Bronchial epithelial cell (primary cell): ENCODE measurements at places on chromosomes 1 and 21.

GRCh38 chr21:29315131-29315749 is 16.5 kb downstream of the BACH1 start:
- DNase-seq: no peak

DNA sequence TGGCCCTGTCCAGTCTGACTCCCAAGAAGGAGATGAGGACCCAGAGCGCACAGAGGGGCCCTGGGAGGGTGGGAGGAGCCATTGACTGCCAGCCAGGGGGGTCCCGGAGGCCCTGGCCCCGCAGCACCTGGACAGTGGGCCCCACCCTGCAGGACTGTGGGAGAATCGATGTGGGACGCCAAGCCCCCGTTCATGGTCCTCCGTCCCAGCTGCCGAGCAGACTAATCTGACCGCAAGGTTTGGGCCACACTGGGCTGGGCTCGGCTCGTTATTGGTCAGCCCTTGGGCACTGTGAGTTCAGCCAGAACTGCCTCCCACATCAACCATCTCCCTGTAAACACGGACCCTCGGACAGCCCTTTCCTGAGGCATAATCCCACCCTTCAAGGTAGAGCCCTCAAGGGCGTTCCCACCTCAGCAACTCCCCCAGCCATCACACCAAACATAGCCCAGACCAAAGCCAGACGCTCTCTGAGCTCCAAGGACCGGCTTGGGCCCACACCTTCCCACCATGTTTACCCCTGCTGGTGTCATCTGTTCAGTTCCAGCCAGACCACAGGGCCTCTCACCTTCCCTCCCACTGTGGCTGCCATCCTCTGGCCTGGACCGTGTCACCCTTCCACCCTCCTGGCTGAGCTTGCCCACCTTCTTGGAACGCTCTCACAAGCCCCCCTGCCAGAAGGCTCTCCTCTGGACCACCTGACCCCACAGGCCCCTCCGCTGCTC is 16.2 kb upstream of the POFUT2 start:
- no peak for DNase-seq

- no peak for DNase-seq
Observed at GRCh38 chr1:163985700-163986099, 573.3 kb upstream of the PBX1 start.

GRCh38 chr1:207822124-207822601 is 70.3 kb downstream of the CD46 start:
- no peak for DNase-seq

DNA sequence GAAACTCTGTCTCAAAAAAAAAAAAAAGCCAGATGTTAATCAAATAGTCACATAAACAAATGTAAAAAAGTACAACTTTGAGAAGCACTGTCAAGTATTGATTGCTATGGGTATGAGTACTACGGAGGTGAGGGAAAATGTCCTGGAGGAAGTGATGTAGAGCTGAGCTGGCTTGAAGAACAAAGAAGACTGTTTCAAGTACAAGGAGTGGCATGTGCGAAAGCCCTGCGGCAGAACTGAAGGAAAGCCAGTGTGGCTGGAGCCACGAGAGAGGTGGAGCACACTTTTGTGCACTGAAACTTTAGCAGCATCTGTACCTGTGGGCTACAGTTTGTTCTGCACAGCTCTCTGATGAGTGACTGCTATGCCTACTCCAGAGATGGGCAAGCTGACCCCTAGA is 5.4 kb upstream of the RPS6KA1 start:
- DNase-seq: peak; percentile 97

GRCh38 chr1:230286166-230286889 is 139.8 kb downstream of the PGBD5 start:
- DNase-seq: no peak

- no peak for DNase-seq
Observed at GRCh38 chr21:24738063-24738462, 869.2 kb downstream of the MRPL39 start.

DNA sequence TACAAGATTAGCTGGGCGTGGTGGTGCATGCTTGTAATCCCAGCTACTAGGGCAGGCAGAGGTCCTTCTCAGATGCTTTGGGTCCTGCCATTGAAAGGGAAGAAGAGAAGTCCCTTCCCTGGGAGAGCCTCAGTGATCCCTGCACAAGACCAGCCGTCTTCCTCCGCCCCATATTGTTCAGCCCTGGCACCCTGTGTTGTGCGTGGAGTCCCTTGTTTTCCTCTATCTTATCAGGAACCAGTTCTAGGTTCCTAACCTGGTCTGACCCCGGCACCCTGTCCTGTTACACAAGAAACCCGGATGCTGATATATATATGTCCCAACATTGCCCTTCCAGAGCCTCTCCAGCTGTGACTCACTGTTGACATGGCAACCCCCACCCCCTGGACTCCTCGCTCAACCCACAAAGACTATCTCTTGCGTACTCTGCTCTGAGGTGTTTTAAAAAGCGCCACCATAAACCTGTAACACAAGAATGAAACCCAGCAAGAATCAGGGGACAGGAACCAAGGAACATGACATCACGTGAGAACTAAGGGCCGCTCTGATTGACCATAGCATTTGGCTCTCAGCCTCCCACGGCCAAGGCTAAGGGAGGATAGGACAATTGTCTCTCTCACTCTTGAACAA is 4.8 kb downstream of the MX2 start:
- DNase-seq: peak; percentile 88

DNA sequence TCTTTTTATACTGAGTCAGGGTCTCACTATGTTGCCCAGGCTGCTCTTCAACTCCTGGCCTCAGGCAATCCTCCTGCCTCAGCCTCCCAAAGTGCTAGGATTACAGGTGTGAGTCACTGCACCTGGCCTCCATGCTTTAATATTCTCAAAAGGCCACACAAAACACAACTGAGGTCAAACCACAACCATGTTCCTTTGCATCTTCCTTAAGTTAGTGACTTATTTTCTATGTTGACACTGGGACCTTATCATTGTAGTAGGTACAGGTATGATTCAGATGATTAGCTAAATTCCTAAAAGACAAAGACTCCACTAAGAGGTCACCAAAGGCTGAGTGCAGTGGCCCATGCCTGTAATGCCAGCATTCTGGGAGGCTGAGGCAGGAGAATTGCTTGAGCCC is 131.9 kb upstream of the ATP1B1 start:
- DNase-seq: peak; percentile 52

- no peak for DNase-seq
Observed at GRCh38 chr1:109185990-109186732, 27.6 kb upstream of the SARS1 start.

- DNase-seq: no peak
Observed at GRCh38 chr1:211579440-211580302, 710 bp upstream of the SLC30A1 start.

DNA sequence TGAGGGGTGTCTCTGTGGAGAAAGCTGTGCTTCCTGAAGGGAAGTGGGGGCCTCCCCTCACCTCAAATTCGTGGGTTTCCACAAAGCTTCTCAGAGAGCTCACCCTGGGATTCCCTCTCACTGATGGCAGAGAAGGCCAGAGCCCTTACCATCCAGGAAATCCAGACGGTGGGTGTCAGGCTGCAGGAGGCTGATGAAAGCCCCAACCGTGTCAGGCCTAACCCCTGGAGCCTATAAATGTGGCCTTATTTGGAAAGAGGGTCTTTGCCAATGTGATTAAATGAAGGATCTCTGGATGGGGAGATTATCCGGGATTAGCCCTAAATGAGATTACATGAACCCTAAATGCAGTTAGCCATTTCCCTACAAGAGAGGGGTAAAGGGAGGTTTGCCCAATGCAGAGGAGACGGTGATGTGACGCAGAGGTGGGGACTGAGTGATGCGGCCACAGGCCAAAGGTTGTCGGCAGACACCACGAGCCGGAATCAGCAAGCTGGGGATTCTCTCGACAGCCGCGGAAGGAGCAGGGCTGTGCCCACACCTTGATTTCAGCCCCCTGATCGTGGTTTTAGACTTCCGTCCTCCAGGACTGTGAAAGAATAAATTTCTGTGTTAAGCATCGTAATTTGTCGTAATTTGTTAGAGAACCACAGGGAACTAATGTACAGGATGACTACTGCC is 82.6 kb downstream of the TOMM20 start:
- DNase-seq: no peak
